ENCODE measurements at places on chromosomes 5 and 9.

- DNase-seq: no peak
These were observed 14.7 kb upstream of the TMEM174 start for GRCh38 chr5:73158313-73158712.

GRCh38 chr9:17900606-17901005 lies 321.7 kb downstream of the SH3GL2 start:
- no peak for DNase-seq

DNA sequence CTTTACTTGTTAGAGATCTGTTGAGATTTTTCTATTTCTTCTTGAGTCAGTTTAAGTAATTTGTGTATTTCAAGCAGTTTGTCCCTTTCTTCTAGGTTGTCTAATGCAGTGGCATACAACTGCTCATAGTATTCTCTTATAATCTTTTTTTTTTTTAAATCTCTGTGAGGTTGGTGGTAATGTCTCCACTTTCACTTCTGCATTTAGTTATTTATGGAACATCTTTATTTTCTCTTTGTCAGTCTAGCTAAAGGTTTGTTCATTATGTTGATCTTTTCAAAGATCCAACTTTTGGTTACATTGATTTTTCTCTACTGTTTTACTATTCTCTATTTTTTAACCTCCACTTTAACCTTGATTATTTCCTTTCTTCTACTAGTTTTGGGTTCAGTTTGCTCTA lies 13.8 kb downstream of the FOXE1 start:
- peak; percentile 8 for DNase-seq

- DNase-seq: no peak
These were observed 99.0 kb upstream of the SSBP2 start for GRCh38 chr5:81849770-81850367.

DNA sequence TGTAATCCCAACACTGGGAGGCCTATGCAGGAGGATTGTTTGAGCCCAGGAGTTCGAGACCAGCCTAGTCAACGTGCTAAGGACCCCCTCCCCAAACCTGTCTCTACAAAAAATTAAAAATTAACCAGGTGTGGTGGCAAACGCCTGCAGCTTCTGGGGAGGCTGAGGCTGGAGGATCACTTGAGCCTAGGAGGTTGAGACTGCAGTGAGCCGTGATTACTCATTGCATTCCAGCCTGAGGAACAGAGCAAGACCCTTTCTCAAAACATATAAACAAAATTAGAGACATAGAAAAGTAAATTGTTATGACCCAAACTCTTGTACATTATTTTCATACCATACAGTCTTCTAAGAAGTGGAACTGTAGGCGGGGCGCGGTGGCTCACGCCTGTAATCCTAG lies 1.1 kb downstream of the GPR107 start:
- no peak for DNase-seq

DNA sequence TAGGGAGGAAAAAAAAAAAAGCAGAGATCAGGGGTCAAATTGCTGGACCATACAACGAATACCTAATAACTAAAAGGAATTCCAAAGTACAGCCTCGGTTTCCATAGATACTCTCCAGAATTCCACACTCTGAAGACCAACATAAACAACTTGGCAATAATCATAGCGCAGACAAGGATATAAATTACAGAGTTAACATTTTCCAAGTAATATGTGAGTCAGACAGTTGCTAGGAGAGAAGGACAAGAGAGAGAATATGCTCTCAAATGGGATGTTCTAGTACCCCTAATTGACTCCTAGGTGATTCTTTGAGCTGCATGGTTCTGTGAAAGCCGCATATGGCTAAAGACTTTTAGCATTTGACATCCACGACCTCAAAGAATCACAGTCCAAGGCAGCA lies 165.2 kb downstream of the FRMD3 start:
- no peak for DNase-seq

- no peak for DNase-seq
These were observed 161.9 kb downstream of the CCDC171 start for GRCh38 chr9:15714746-15715145.

DNA sequence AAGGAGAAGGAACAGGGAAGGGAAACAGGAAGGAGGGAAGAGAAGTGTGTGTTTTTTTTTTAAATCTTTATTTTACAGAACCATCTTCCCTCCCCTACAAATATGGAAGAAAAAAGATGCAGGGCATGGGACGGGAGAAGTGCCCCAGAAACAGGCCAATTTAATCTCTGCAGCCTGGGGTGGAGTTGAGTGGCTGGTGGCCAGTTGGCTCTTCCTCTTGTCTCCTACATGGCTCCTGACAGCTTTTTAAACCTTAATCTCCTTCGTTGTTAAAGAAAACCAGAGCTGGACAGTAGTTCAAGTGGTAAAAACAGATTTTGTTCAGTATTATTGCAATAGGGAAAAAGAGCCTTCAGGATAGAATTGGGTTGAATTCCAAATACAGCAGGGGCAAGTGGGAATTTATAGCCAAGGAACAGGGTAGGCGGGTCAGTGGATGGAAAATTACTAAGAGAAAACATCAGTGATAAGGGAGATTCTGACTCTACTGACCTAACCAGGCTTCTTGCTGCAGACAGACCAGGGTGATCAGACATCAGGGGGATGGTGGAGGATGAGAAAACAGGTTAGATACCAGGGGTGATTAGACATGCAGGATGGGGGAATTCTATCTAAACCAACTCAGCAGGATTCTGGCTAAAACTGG lies 125.1 kb upstream of the CLINT1 start:
- no peak for DNase-seq

Measured in RPMI8226 (cell line).